Fibroblast of lung (primary cell): ENCODE measurements at places on chromosomes 2 and 18. TPM values are rescaled to one million over a fixed set of nuclear protein-coding genes. Genes with fewer than 3 reads are reported as not detected.

Gene GKN1
- not detected in 2 replicates for total RNA-seq

Gene FAM124B
- not detected in 2 replicates for total RNA-seq

Gene SPP2
- total RNA-seq, result not detected in 2 replicates

Gene AMER3
- not detected in 2 replicates for total RNA-seq

Gene PID1
- total RNA-seq, result 8.2 and 29.6 TPM in 2 replicates

Gene CYS1
- total RNA-seq, result 1.5 and 5.1 TPM in 2 replicates

Gene SCTR
- total RNA-seq, result not detected in 2 replicates

Gene DYNC1I2
- 86.0 and 109 TPM in 2 replicates for total RNA-seq

Gene TGFA
- total RNA-seq, result not detected in 2 replicates

Gene CTAGE1
- under 0.01 TPM in 1 of 2 replicates, not detected in the other for total RNA-seq

Gene PCARE
- under 0.01 TPM in 1 of 2 replicates, not detected in the other for total RNA-seq

Gene CBLN2
- not detected in 2 replicates for total RNA-seq

Gene PROM2
- total RNA-seq, result 0.26 and 0.33 TPM in 2 replicates
